ENCODE measurements at places on chromosomes 4 and X.

GRCh38 chrX:49197543-49198087, 2.4 kb downstream of the SYP start:
- no peak for DNase-seq

DNA sequence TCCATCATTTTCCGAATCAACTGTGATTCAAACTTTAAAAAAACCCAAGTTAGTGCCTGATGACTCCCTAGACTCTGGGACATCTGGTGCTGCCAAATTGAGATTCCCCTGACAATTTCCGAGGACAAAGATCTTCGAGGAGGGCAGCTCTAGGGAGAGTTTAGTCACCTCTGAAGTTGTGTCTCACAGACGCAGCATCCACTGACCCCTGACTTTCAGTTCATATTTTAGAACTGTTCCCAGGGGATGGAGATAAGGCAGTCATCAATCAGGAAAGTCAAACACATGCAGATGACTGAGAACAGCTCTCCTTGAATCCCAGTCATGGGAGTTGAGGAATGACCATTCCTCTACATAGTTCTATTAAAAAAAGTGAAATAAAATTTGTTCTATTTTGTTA, 643.9 kb downstream of the TRIML1 start:
- DNase-seq = peak; percentile 1

DNA sequence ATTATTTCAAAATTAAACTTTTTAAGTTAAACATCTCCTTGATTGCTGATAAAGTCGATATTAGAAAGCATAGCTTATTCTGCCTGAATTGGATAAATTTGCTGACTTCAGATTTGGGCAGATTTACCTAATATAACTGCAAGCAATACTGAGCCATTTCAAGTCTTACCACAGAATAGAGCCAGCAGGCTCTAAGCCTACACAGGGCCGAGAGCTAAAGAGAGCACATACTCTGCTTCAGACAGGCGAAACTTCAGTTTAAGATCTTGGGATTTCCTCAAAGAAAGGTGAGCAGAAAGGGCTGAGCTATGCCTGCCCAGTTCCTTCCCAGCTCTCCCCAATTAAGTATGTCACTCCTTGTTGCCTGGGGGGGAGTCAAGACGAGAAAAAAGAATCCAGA, 240.6 kb upstream of the NOCT start:
- no peak for DNase-seq

- DNase-seq = no peak
These were observed 875.4 kb upstream of the PRKX start for GRCh38 chrX:4588893-4589292.

- DNase-seq = no peak
These were observed 43.9 kb upstream of the PPP2R2C start for GRCh38 chr4:6516281-6516680.

DNA sequence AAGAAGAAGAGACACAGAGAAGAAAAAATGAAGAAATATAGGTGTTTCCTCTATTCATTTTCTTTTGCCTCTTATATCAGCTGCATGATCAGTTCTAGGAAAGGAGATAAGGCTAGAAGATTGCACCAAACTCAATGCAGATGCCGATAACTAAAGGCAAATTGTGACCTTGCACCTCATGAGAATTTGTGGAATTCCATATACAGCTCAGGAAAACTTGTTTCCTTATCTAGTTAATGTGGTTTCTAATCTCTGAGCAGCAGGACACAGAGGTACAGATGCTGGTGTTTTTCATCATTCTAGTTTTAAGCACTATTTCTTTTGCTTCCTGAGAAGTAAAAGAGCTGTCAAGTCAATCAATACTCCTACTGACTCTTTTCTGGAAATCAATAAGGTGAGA, 104.6 kb upstream of the NWD2 start:
- no peak for DNase-seq

DNA sequence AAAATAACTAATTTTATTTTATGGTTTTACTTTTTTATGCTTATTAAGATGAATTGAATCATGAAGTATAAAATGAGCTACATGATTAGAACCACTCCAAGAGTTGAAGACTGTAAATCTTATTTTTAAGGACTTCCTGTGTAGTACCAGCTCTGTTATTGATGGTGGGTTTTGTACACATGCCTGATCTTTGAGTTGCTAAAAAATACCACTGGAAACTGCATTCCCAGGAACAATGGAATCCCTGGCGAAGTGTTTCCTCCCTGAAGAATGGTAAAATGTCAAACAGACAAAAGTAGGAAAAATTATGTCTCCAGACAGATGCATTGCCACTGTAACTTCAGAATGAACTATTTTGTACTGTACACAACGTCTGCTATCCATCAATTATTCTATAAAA, 935.4 kb upstream of the TENM3 start:
- no peak for DNase-seq

- peak; percentile 70 for DNase-seq
These were observed 865 bp downstream of the FAM200B start for GRCh38 chr4:15682242-15683142.

DNA sequence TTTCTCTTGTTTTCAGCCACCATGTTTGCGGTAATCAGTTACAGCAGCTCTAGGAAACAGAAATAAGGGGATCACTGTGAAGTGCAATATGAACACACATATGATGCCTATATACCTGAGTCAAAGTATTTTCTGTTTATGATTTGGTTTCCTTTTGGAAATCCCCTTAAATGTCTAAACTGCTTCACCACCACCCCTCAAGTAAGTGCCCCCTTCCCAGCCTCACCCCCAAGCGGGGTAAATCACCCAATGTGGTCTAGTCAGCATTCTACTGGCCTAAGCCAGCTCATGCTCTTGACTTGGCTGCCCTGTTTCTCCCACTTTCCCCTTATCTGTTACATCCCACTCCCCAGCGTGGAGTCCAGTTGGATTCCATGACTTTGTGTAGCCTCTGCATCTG, 176.5 kb downstream of the QDPR start:
- DNase-seq = no peak

- DNase-seq = no peak
These were observed 79.0 kb downstream of the SOX3 start for GRCh38 chrX:140425712-140426395.

DNA sequence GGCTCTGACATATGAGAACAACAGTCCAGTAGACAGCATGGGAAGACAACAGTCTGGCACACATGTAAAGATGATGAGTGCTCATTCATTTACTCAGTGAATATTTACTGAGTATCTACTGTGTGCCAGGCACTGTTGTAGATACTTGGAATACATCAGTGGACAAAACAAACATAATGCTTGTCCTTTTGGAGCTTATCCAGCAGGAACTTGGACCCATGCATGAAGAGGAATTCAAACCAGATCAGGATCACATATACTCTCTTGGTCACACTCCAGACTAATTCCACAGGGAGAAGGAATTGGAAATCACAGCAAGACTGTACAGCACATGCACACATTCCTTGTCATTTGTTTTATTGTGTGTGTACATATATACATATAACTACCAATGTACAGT, 217.6 kb upstream of the TTC29 start:
- no peak for DNase-seq

DNA sequence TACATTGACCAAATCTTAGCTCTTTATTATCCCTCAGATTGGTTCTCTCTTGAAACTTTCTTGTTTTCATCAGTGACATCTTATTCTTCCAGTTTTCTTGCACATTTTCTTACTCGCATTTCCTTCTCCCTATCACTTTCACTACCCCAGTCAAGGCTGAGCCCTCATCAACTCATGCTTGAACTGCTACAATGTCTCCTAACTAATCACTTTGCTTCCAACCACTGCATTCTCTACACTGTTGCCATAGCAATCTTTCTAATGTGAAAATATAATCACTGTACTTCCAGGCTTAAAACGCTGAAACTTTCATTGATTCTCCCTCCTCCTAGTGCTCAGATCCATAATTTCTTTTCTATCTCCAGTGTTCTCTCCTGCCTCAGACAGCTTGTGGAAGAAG, 22.2 kb upstream of the LPAR4 start:
- DNase-seq = no peak

- DNase-seq = no peak
These were observed 601.7 kb upstream of the GRIA3 start for GRCh38 chrX:122582280-122582974.

- no peak for DNase-seq
These were observed 88.9 kb downstream of the GC start for GRCh38 chr4:71694961-71695360.

DNA sequence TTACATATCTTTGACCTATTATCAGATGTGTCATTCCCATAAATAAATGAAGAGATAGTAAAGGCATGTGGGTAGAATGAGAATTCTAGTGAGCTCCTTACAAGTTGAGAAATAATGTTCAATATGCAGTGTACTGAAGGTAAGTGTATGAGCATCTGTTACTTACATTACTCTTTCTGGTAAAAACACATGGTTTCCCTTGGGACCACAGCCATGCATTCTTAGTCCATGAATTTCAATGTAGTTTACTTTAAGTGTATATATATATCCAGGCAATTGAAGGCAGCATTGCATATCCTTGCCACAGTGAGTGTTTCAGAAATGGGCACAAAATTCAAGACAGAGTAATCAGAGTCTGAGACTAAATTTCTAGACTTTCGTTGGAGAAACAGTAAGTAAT, 277.2 kb downstream of the CXXC4 start:
- DNase-seq = no peak

GRCh38 chrX:123476611-123477219, 256.1 kb downstream of the THOC2 start:
- DNase-seq = no peak

- peak; percentile 28 for DNase-seq
These were observed 91.6 kb downstream of the ANXA10 start for GRCh38 chr4:168183717-168184571.

GRCh38 chr4:3461515-3462291, 1.4 kb upstream of the DOK7 start:
- DNase-seq = peak; percentile 51

DNA sequence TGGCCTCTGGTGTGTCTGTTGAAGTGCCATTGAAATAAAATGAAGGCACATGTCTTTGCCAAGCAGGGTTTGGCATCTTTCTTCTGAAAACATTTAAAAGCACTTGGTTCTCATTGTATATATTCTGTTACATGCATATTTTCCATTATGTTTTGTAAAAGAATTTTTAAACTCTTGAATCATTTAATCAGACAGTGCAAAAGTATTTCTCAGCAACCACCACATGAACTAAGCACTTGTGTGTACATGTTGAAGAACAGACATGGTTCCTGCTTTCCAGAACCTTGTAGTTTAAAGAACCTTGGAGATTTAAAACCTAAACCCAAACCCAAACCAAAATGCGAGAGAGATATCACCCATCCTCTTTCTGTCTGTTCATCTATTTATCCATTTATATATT, 220.3 kb upstream of the GIMD1 start:
- DNase-seq = no peak

- DNase-seq = no peak
These were observed 83.3 kb downstream of the RLIM start for GRCh38 chrX:74531081-74531480.

GRCh38 chrX:54066841-54067240, 22.6 kb upstream of the PHF8 start:
- peak; percentile 23 for DNase-seq

- DNase-seq = no peak
These were observed 62.1 kb upstream of the ANTXR2 start for GRCh38 chr4:80134936-80135701.

DNA sequence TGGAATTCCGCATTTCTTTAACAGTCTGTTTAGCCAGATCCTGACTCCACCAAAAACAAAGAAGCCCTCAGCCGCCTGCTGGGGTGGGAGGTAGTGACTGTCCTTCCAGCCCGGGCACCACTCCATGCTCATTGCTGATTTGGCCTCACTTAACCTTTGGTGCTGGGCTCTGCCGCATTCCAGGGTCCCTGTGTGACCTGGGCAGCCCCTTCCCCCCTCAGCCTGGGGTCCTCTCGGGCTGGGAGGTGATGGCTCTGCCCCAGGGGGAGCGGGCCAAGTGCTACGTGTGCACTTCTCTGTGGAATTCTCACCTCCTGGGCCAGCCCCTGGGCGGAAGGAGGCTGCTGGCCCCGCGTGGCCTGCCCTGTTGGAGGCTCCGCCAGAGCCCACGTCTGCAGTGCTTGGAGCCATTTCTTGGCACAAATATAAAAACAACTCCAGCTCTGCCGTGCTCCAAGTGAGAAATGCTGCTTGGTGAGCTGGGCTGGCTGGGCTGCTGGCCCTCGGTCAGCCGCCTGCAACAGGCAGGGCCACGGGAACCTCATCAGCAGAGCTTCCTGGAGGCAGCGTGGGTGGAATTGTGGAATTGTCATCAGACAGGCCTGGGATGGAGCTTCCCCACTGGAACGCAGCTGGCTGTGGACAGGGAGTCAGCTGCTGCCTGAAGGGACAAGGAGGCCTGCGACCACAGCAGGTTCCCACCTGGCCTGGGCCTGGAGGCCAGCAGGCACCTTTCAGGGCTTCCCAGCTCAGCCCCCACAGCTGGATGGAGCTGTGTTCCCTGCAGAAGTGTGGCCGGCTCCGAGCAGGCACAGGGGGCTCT, 66.0 kb downstream of the TRMT44 start:
- DNase-seq = no peak

DNA sequence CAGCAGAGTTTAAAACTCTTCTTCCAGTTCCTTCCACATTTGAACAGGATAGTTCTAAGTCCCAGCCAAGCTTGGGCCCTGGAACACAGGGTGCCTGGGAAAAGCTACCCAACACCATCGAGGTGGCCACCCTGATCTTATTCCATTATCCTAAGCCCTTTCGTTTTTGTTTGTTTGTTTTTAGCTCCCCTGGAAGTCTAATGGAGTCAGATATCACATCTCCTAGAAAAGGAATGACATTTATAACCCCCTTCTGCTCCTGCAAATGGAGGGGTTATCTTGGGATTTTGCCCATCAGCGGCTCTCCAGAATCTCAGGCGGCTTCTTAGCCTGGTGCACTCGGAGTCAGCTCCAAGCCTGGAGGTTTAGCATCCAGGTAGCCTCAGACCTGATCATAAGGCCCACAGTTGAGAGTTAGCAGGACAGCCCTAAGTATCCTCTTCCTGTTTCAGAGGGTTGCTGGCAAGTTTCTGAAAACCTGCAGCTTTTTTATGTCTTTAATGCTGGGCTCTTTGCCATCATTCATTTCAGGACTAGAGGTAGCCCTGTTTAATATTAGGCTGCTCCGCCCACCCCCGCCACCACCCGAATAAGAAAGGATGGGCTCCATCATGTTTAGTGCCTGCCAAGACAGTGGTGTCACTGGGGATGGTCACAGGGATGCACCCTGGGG, 230.0 kb upstream of the LNX1 start:
- DNase-seq = no peak

DNA sequence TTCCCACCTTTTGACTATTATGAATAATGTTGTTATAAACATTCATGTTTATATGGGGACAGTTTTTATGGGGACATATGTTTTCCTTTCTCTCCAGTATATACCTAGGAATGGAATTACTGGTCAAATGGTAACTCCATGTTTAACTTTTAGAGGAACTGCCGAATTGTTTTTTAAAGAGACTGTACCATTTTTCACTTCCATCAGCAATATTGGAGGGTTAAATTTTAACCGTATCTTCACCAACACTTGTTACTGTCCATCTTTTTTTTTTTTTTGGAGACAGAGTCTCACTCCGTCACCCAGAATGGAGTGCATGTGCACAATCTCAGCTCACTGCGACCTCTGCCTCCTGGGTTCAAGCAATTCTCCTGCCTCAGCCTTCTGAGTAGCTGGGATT, 46.4 kb upstream of the PRPS1 start:
- DNase-seq = no peak

Data from amniotic epithelial cell (primary cell).